ENCODE measurements at places on chromosomes 11 and 22.

GRCh38 chr11:12862696-12863469 lies 146.2 kb upstream of the RASSF10 start:
- DNase-seq: peak; percentile 40

DNA sequence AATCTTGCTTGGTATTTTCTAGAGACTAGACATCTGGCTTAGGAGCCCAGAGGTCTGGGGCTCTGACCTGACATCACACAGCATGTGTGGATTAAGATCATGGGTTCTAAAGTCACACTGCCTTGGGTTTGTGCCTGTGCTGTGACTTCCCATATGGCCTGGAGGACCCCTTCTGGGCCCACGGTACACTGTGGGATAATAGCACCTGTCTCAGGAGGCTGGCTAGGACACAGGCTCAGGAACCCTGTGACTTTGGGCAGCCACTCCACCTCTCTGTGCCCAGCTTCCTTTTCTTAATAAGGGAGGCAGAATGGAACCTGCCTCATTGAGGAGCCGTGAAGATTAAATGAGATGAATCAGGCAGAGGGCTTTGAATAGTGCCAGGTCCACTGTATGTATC lies 99.2 kb upstream of the B3GAT1 start:
- no peak for DNase-seq

GRCh38 chr11:66388780-66389386 lies 17.3 kb upstream of the SLC29A2 start:
- DNase-seq: no peak

DNA sequence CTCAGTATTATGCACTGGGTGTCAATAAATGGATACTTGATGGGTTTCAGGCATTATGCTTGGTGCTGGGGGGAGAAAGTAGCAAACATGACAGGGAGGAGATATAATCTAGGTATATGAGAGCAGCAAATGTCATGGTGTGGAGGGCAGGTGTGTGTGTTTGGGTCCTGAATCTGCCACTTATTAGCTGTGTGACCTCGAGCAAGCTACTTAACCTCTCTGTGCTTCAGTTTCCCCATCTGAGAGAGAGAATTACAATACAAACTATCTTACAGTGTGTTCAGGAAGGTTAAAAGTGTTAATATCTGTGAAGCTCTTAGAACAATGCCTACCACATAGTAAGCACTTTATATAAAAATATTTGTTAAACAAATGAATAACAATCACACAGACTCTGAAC lies 2.8 kb downstream of the SLC22A8 start:
- DNase-seq: no peak

DNA sequence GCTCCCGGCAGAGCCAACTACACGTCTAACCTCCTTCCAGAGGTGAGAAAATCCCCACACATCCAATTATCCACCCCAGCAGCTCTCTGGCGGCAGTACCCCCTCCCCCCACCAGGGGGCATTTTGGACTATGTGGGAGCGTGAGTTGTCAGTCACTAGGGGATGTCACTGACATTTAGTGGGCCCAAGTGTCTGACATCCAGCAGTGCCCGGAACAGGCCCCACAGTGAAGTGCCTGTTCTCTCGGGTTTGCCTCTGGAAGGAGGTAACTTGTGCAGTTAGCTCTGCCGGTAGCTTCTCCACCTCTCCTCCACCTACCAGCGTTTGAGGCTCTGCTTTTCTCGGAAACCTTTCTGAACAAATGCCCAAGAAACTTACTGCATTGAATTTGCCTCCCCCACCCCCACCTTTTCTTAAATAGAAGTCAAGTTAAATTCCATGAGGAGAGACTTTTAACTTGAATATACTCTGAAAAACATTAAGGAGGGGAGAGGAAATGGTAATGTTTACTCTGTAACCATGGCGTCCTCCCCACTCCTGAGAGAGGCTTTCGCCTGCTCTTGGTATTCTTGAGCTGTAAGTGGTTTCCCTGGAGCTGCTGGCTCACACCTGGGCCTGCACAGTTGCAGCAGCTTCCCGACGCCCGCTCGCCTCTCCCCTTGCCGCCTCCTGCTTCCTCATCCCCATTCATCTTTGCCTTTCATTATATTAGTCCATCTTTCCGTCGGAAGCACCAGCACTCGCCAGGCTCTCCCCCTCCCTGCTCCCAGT lies 112.8 kb downstream of the WNT7B start:
- DNase-seq: peak; percentile 57

DNA sequence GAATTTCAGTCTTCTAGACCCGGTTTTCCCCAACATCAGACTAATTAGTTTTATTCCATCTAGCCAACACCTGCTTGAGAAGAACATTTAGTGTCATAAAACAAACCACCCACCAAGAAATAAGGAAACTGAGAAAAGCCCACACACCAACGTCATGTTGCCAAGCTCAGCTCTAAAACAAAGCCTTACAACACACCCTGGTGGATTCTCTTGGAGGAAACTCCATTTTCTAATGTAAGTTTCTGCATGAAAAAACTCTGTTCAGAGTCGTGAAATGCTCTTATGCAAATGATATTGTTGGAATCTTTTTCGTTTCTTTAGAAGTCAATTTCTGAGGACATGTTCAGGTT lies 105.0 kb upstream of the RAG2 start:
- no peak for DNase-seq

- DNase-seq: no peak
These were observed 98.0 kb downstream of the ATG16L2 start for GRCh38 chr11:72912253-72912652.

DNA sequence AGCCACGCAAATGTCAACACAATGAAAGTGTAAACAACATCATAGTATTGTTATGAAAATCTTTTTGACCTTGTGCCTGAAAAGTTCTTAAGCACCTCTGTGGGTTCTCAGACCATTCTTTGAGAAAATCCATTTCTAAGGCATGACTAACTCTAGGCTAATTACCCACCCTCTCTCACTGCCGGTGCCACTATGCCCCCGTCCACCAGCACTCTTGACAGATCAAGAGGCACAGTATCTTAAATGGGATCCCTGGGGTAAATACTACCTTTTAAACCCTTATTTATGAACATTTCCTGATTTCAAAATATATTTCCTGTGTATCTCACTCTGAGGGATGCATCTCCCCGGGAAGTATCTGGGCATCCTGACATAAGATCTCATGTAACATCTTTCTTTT lies 607.5 kb downstream of the METTL15 start:
- no peak for DNase-seq

DNA sequence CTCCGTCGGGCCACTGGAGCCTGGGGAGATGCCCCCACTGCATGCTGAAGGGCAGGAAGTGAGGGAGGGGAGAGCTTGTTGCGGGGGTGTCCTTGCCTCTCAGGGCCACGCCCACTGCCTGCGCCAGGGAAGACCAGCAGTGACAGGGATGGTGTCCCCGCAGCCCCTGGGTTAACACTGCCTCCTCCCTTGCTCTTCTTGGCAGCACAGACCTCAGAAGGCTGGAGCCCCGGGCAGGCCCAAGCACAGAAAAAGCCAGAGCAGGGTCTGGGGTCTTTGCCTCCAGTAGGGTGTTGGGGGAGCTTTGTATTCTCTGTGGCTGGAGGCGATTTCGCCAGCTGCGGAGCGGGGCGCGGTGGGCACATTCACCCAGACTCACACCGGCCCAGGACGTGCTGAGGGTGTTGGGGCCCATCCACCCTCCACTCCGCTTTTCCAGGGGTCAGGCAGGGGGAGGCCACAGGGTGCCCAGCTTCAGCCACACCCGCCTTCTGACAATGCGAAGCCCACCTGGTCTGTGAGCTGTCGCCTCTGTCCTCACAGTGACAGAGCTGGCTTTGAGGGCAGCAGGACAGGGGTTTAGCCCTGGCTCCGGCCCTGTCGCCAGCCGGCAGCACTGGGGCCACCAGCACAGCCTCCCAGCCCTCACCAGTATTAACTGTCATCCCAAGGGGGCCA lies 83.7 kb downstream of the CDKN1C start:
- DNase-seq: no peak

DNA sequence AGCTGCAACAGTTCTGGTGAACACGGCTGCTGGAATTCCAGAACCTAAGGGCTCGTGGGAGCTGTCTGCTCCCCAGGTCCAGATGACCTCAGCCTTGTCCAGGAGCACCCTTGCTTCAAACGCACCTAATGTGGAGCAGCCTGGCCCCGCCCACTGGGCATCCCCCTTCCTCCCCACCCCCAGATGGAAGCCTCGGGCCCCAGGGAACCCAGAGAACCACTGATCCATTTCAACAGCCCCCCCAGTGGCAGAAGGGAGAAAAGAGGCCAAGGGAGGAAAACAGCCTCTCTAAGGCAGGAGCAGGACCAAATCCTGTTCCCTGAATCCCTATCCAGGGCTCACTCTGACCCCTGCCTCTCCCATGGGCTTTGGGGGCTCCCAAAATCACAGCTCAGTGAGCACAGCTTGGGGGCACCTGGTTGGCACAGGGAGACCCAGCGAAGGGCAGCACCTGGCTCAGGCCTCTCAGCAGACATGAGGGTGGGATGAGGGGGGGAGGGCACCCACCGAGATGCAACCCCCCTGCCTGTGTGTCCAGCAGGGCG lies 1.2 kb downstream of the CYTH4 start:
- DNase-seq: no peak

DNA sequence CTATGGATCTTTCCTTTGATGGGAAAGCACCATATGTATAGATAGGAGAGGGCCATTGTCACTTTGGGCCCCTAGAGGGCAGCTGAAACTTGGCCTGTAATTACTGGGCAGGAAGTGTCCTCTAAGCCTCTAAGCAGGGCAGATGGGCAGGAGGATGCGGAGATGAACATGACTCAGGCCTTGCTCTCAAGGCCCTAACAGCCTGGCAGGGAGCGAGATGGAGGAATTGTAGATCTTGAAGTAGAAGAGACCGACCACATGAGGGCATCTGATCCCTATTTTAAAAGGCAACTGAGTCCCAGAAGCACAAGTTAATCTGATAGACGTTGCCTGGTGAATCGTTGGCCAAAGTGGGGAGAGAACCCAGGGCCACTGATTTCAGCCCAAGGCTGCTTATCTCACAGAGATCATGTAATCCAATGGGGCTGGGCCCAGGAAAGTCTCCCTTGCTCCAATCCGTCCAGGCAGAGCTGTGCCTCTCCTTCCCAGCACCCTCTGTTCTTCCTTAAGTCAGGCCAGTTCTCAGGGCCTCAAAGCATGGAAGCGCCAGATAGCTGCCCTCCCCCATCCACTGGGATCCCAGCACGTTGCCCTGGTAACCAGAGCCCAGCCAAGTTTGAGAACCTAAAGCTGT lies 2.5 kb upstream of the SEPTIN3 start:
- no peak for DNase-seq

- DNase-seq: no peak
These were observed 1291.0 kb downstream of the TBC1D22A start for GRCh38 chr22:48053486-48053885.

- DNase-seq: no peak
These were observed 42.0 kb downstream of the CECR2 start for GRCh38 chr22:17411213-17411612.

- peak; percentile 86 for DNase-seq
These were observed at the start of gene CDC42EP2 for GRCh38 chr11:65314501-65315203. Gene CDC42EP2 (plus strand): TSS chr11:65314866. CDS start chr11:65320899, 6,033 bp downstream.

- DNase-seq: no peak
These were observed 9.7 kb upstream of the ANKK1 start for GRCh38 chr11:113377681-113378412.

DNA sequence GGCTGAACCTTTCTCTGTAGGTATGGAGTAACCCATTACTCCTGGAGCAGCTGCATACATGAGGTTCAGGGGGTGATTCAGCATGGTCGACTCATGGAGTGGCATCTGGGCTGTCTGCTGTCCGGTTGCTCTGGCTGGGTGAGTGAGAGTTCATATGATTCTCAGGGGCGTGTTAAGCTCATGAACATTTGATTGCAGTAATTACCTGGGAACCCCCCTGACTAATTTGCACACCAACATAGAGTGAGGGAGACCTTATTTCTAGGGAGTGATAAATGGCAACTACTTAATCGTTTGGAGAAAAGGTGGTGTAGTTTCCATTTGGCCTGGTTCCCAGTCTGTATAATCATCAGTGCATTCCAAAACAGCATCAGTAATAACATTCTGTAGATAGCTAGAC lies 661.9 kb downstream of the ETS1 start:
- DNase-seq: no peak

- DNase-seq: no peak
These were observed 36.4 kb upstream of the TH start for GRCh38 chr11:2207773-2208621.

DNA sequence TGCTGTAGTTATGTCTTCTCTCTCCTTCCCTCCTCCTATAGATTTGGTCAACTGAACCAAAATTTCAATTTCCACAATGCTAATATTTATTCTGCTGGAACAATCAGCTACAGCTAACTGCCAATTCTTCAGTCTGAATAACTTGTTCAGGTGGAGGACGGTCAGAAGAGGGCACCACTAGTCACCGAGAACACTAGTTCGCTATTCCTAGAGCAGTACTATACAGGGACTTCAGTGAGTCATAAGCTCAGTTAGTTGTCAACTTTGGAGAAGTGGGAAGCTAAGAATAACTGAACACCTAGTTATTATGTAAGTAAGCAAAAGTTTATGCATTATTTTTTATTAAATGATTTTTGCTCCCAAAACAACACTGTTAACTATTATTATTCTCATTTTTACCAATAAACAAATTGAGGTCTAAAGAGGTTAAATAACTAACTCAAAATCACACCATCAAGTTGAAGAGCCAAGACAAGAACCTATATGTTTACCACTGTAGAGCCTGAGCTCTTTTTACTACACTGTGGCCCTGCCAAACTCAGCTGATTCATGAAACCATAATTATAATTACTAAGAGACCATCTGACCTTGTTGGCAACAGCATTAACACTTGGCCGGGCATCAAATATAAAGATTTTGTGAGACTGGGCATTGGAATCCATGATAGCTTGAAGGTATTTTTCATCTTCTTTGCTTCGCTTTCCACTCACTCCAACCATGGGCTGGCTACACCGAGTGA lies 59.0 kb downstream of the CEP57 start:
- no peak for DNase-seq

DNA sequence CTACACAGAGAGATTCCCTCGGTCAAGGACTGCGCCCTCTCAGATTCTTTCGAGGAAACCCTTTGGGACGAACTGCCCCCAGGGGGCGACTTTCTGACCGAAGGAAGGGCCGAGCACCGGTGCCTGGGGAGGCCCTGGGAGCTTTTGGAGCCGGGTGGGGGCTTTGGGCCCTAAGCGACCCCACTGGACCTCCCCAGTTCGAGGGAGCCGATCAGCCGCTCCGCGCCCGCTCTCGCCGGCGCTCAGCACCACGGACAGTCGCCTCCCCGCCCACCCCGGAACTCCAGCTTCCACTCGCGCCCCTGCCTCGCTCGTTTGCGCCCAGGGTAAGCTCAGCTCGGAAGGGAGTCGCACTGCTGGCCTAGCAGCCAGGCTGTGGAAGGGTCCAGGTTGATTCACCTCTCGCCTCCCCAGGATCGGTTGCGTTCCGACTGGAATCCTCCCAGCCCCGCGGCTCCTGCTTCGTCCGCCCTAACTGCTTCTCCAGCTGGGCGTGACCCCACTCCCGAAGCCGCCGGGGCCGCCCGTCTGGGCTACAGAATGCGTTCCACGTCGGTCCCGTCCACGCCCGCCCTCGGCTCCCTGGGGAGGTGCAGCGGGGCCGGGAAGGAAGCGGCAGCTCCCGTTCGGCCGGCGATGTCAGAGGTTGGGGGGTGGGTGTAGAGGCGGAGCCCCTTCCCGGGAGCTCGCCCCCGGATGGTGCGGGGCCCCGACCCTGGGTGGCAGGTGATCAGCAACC lies 428 bp downstream of the SCN3B start:
- no peak for DNase-seq

GRCh38 chr11:103327721-103328120 lies 218.5 kb downstream of the DYNC2H1 start:
- DNase-seq: no peak

GRCh38 chr11:96465512-96465911 lies 75.7 kb downstream of the JRKL start:
- DNase-seq: no peak

GRCh38 chr22:50505776-50506610 lies 1.5 kb downstream of the LMF2 start:
- no peak for DNase-seq

- DNase-seq: peak; percentile 24
These were observed 2.7 kb upstream of the RHOD start for GRCh38 chr11:67053896-67054329.

Measured in anterior cingulate cortex (tissue), 58 donors.